ENCODE measurements at places on chromosomes 6 and 20.
A peak's percentile ranks its signal among the peaks of the same experiment; 100 is the strongest.

GRCh38 chr20:36408219-36408618 lies 102.1 kb downstream of the DLGAP4 start:
- no peak for DNase-seq

- DNase-seq: no peak
Measured at GRCh38 chr20:33909331-33909921, 84.3 kb upstream of the RALY start.

GRCh38 chr6:150606168-150606591 lies 6.5 kb downstream of the PLEKHG1 start:
- DNase-seq: no peak

GRCh38 chr6:29813809-29814208 lies 13.8 kb upstream of the HLA-G start:
- DNase-seq: no peak

DNA sequence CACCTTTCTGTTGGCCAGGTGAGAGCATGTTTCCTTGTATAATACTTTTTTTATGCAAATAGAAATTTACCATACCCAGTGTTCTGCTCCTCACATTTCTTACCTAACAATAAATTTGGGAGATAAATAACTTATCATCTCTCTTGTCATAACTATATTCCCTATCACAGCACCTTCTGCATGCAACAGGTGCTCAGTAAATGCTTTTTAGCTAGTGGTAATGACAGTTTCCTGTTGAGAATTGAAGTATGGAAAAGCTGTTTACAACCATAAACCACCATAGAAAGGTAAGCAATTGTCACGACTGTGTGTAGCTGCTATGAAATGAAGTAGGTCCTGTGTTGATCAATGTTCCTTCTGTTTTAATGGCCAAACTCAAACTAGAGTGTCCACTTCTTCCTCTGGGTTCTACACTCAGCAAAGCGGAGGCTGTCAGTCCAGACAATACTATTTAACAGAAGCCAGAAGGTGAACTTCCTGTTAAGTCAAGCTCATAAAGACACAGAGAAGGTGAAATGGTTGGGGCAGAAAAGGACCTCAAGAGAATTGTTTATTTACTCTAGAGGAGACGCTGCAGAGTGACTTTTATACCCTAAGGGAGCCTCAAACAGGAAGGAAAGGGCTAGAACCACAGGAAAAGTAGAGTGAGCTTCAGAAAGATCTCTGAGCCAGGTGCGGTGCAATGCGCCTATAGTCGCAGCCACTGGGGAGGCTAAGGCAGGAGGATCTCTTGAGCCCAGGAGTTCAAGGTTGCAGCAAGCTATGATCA lies 84.0 kb upstream of the SLC22A16 start:
- DNase-seq: no peak

DNA sequence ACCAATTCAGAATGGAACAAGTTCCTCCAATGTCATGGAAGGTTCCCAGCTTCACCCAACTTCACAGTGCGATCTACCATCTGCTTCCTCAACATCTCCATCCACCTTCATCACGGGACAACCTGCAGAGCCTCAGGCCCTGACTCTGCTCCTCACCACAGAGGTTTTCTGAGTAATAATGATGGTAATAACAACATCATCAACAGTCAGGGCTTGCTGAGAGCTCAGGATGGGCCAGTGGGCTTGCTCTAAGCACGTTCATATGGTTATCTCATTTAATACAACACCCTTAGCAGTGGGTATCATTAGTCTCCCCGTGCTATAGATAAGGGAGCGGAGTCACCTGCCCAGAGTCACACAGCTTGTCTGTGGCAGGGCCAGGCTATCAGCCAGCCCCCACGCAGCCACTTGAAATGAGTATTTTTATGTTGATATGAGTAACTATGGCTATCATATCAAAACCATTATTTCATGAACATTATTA lies 38.6 kb downstream of the PREX1 start:
- peak; percentile 45 for DNase-seq

DNA sequence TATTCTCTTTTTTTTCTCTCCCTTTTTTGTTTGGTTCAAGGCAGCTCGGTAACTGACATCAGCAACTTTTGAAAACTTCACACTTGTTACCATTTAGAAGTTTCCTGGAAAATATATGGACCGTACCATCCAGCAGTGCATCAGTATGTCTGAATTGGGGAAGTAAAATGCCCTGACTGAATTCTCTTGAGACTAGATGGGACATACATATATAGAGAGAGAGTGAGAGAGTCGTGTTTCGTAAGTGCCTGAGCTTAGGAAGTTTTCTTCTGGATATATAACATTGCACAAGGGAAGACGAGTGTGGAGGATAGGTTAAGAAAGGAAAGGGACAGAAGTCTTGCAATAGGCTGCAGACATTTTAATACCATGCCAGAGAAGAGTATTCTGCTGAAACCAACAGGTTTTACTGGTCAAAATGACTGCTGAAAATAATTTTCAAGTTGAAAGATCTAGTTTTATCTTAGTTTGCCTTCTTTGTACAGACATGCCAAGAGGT lies 10.6 kb downstream of the HEY2 start:
- DNase-seq: no peak

GRCh38 chr20:47067776-47068175 lies 173.1 kb downstream of the EYA2 start:
- no peak for DNase-seq

- DNase-seq: no peak
Measured at GRCh38 chr6:149464411-149464810, 20.4 kb downstream of the ZC3H12D start.

DNA sequence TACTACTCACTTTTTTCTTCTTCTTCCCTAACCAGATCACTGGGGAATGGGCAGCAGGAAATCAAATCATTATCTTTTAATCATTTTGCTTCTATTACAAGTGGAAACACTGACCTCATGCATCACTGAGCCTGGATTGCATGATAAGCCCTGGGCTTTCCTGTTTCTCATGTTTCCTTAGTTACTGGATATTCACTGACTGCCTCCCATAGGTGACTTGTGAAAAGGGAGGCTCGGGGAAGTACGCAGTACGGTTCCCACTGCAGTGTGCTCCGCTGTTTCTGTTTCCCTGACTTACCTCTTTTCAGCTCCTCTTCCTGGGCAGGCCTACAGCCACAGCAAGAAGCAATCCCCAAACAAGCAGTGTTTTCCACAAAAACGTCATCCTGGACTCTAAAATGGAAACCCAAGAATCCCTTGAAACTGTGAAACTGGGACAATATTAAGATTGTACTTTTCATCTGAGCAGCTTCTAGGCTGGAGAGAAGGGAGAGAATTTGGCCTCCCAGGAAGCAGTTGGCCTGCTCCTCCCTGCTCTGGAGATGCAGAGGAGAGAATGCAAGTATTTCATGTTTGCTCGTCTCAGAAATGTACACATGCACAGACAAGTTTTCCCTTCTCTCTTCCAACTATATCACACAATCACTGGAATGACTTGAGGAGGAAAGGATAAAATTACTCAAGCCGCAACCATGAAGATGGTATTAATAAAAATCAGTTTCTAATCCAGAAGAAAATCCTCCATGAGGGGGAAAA lies 13.1 kb downstream of the BTNL2 start:
- no peak for DNase-seq

- no peak for DNase-seq
Measured at GRCh38 chr6:52375780-52376556, 14.0 kb downstream of the PAQR8 start.

DNA sequence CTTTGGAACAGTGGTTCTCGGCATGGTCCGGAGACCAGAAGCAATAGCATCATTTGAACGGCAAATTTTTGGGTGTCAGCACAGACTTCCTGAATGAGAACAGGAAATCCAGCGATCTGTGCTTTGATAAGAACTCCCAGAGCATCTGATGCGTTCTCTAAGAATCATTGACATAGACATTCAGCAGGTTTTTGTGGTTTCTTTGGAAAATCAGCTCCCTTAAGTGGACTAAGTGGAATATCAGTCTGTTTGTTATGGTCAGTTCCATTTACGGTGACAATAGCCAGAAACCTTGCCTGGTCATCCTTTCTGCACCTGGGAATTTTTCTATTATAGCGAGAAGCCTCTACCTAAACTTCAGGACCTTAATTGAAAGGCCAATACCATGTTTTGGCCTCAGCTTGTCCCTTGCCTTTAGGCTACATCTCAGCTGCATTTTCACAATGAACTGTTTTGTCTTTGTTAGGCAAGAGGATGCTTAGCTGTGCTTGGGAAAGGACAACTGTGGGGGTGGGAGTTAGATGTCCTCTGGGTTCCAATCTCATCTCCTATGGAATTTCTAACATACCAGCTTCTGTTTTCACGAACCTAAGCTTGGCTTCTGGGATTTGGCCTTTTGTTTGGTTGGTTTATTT lies 299.7 kb downstream of the CDKAL1 start:
- DNase-seq: no peak

- DNase-seq: no peak
Measured at GRCh38 chr20:34458631-34459030, 57.6 kb upstream of the DYNLRB1 start.

DNA sequence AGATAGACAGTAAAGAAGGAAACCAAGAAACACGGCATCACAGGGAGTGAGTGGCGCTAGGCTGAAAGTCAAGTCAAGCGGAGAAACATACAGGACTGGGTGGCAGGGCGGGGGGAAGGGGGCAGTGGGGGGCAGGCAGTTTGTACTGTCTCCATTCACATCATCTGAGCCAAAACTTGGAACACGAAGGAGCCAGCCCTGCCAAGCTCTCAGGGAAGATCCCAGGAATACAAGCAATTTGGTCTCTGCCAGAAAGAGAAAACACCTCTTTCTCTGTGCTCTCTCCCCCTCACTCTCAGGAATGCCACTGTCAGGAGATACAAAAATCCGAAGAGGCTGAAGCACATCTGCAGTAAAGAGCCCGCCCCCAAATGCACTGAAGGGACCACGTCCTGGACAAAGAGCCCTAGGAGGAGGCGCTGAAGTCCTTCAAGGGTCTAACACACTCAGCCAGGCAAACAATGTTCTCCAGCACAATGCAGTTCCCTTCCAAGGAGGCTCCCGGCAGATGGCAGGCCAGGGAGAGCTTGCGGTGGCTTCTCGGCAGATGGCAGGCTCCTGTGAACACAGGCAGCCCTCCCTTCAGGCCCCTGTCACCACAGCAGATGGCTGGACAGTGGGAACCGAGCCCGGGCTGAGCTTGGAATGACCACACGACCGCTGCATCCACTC lies 90.0 kb downstream of the ATP9A start:
- no peak for DNase-seq

GRCh38 chr6:138000941-138001340 lies 106.3 kb downstream of the PERP start:
- DNase-seq: no peak

DNA sequence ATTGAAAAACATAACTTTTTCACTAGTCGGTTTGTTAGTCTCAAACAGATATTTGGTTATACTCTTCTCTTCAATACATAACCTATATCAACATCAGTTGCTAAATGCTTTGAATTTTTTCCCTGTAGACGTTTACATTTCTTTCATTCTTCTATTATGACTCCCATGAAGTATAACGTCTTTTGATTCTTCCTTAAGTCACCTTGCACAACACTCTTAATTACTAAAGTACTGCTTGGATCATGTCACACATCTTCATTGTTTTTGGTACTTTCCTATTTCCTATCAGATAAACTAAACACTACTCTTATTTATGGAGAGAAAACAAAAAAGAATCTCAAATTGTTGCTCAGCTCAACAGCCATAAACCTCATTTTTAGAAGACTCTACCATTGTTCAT lies 23.0 kb upstream of the BMP5 start:
- DNase-seq: no peak

- DNase-seq: no peak
Measured at GRCh38 chr6:93243231-93243778, 176.1 kb downstream of the EPHA7 start.

DNA sequence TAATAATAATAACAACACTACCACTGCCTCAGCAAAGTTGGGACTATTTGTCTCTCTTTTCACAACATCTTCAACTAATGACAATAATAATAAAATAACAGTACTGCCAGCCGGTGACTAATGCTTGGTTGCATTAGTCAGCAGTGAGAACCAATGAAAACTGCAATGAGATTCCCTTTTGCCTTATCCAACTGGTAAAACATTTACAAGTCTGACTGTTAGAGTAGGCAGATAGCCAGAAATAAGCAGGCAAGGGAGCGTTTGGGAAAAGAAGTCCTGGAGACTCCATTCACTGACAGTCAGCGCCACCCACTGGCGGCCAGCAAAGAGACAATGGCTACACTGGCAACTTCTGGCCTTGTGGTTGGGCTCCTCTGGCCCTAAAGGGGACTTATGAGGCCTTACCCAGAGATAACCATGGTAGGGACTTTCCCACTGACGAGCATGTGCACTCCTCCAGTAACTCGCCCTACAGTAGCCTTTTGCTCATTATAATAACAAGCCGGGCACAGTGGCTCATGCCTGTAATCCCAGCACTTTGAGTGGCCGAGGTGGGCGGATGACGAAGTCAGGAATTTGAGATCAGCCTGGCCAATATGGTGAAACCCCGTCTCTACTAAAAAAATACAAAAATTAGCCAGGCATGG lies 3.4 kb upstream of the NSFL1C start:
- peak; percentile 38 for DNase-seq

DNA sequence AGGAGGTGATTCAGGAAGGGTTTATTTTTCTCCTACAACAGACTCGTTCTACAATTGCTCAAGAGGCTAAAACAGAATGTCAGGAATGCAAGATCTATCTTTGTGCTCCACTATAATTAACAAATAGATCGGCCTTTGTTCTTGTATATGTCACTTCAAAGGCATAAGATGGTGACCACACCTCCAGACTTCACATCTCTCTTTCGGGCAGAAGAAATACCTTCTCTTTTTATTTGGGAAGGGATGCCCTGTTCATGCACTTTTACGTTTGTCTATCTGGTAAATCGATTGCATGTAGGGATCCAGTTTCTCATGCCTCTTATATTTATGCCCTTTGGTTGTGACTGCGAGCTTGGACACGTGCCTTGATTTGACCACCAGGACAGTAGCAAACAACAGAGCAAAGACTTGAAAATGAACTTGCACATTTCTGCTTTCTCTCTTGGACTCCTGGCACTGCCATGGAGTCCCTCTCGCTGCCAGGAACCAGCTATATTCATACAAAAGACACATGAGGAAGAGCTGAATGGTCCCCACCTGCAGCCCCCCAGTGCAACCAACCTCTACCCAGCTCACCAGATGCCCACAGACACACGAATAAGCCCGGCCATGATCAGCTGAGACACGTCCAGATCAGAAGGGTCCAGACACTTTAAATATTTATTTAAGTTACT lies 219.8 kb upstream of the STXBP5 start:
- DNase-seq: no peak

Measured in activated CD4-positive, alpha-beta T cell treated with anti-CD3 and anti-CD28 coated beads, Interleukin-2, amount 50 U/mL, for 48 hours (primary cell).